NCI-H1105 treated with DMSO at 0.1 percent for 48 hours (cell line): ENCODE measurements at places on chromosomes 5 and 9.

DNA sequence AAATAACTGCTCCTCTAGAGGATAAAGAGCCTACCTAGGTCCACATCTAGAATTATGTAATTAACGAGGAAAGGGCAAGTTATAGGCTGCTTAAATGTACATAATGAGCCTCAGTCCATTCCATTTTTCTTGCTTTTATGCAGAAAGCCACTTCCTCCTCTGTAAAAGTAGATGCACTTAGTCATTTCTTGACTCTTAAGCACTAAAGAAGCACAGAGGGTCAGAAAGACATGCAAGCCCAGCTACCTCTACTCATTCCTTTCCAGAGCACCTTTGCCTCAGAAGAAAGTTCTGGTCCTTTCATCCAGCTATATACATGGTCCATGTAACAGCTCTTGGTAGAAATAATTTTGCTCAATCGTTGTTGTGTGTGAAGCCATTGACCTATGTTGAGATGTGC, 308.0 kb upstream of the NREP start:
- no peak for DNase-seq

GRCh38 chr5:79001471-79001870, 16.4 kb upstream of the ARSB start:
- no peak for DNase-seq

DNA sequence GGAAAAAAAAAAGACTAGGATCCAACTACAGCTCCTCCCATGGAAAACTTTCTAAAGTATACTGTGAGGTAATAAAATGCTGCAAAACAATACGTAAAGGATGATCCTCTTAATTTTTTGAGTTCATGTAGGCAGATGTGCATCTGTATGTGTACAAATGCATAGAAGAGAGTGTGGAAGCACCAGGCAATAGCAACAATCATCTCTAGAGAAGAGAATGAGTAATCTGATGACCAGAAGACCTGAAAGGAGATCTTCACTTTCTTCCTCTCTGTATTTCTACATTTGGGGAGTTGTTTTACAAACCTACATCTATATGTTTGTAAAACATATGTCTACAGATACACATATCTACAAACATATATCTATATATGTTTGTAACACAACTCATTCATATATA, 29.3 kb upstream of the SPDL1 start:
- DNase-seq: no peak

- DNase-seq: peak; percentile 11
Measured at GRCh38 chr5:100623719-100624118, 88.5 kb downstream of the FAM174A start.

DNA sequence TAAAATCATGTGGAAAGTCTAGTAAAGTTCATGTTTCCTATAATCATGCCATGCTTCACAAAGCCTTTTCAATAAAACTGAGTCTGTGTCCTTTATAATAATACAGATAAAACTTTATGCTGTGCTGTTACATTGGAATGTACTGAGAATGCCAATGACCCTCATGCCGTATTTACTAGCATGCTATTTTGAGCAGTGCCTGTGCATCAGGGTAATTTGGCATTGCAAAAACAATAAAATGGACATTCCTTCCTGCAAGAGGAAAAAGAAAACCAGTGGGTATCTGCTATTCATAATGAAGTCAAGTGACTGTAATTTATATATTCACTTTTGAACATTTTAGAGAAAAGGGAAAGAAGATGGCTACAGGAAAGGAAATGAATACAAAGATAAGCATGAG, 159.0 kb downstream of the PBX3 start:
- no peak for DNase-seq

DNA sequence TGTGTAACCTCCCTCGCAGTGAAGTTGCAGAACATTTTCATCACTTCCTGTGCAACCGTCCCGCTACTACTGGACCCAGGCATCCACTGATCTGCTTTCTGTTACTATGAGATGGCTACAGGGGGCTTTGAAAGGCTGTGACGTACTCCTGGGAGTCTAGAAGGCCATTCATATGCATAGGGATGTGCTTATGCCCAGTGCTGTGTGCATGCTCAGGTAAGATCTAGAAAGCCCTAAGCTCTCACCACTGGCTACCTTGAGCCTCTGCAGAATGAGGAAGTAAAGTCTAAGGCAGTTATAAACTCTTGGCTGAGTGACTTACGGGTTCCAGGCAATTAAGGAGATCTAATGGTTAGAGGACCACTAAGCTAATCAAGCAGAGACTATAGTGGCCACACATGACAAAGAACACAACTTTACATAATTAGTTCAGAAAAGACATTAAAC, 11.8 kb downstream of the HNRNPAB start:
- DNase-seq: no peak

GRCh38 chr9:105330755-105331154, 86.3 kb downstream of the SLC44A1 start:
- no peak for DNase-seq

DNA sequence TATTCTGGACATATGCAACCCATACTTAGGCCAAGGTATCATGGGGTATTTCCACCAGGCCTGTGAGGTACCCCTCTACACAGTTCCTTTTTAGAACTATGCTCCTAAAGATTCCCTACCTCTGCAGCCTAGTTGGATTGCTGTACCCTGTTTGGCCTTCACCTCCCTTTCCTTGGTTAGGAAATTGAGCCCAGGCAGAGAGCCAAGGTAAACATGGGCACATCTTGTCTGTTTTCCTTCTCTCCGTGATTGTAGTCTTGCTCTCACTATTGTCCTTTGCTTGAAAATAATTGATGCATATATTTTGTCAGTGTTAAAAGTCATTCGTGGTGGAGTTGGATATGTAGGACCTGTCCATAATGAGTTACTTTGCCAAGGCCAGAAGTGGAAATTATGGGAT, 26.7 kb downstream of the BDP1 start:
- DNase-seq: peak; percentile 74

DNA sequence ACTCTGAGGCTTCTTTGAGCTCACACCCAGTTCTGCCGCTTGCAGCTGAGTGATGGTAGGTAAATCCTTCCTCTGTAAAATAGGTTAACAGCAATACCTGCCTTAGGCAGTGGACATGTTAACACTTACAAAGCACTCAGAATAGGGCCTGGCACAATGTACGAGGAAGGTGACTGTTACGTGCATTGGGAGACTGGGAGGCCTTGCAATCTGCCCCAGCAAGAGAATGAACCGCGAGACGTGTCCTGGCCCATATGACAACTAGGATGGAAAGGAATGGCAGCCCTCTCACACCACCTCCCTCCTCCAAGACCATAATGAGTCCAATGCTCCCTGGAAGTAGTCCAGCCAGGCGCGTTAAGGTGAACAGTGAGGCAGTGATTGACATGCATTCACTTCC, 23.1 kb upstream of the AKNA start:
- no peak for DNase-seq

- DNase-seq: peak; percentile 23
Measured at GRCh38 chr5:115673596-115673995, 47.8 kb upstream of the TMED7 start.

- DNase-seq: no peak
Measured at GRCh38 chr9:71630377-71630995, 137.8 kb downstream of the CEMIP2 start.

GRCh38 chr5:106397700-106398099, 1273.0 kb downstream of the EFNA5 start:
- DNase-seq: no peak

DNA sequence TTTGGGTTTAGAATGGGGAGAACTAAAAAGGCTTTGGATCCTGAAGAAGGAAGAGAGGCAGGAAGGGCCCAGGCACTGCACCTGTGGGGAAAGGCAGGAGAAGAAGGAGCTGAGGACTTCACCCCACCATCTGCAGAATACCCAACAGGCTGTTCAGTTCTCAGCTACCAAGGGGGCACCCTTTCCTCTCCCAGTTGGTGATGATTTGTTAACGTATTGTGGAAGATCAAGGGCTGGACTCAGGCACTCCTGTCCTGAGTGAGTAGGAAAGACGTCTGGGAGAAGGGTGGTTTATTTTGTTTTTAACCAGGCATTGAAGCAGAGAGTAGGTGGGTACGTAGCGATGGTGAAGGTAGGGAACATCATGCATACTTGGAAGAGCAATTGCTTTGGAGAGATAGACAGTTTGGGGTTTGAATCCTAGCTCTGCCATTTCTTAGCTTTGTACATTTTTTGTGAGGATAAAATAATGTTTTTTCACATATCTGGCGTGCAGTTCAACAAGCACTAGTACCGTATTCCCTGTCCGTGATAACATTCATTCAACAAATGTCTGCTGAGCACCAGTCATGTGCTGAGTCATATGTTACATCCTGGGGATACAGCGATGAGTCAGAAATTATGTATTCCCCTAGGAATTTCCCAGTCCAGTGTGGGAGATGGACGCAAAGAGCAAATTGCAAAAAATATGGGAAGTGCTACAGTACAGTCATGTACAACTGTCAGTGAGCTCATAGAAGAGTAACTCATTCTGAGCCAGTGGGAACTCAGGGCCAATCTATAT, 2.1 kb downstream of the MSANTD3 start:
- no peak for DNase-seq

GRCh38 chr5:121533814-121534213, 317.9 kb upstream of the FTMT start:
- no peak for DNase-seq

GRCh38 chr9:27945386-27945785, 372.1 kb upstream of the C9orf72 start:
- no peak for DNase-seq

DNA sequence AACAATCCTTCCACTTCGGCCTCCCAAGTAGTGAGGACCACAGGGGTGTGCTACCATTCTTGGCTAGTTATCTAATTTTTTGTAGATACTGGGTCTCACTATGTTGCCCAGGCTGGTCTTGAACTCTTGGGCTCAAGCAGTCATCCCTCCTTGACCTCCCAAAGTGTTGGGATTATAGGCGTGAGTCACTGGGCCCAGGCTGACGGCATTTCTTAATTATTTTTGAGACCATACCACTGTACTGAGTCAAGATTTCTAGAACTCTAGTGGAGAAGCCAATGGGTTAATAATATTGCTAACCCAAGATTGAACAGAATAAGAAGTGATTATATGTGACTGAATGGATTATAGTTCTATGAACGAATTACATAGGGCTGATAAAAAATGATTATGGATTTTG, 66.7 kb downstream of the TARS1 start:
- DNase-seq: no peak
